ENCODE measurements at places on chromosomes 6 and 20. TPM values are rescaled to one million over a fixed set of nuclear protein-coding genes. Genes with fewer than 3 reads are reported as not detected.

SLCO4A1 gene
- 18.2 TPM for total RNA-seq

ERVFRD-1 gene
- not detected for total RNA-seq

RAE1 gene
- total RNA-seq = 35.9 TPM

CCN2 gene
- total RNA-seq = 105 TPM

ENPP5 gene
- total RNA-seq = 7.8 TPM

ASIP gene
- total RNA-seq = not detected

HTR1B gene
- 1.6 TPM for total RNA-seq

METTL24 gene
- 0.44 TPM for total RNA-seq

PRKN gene
- total RNA-seq = 0.13 TPM

MICA gene
- total RNA-seq = 12.5 TPM

WFDC10B gene
- total RNA-seq = 0.54 TPM

SPATS1 gene
- not detected for total RNA-seq

SLC26A8 gene
- 0.56 TPM for total RNA-seq

PSORS1C2 gene
- not detected for total RNA-seq

DBNDD2 gene
- total RNA-seq = 55.8 TPM

TNF gene
- not detected for total RNA-seq

GPX5 gene
- total RNA-seq = not detected

All from H1 (cell line).